ENCODE measurements at places on chromosomes 1 and 21.

- DNase-seq: no peak
Observed at GRCh38 chr1:113861641-113862040, 9.9 kb downstream of the PTPN22 start.

DNA sequence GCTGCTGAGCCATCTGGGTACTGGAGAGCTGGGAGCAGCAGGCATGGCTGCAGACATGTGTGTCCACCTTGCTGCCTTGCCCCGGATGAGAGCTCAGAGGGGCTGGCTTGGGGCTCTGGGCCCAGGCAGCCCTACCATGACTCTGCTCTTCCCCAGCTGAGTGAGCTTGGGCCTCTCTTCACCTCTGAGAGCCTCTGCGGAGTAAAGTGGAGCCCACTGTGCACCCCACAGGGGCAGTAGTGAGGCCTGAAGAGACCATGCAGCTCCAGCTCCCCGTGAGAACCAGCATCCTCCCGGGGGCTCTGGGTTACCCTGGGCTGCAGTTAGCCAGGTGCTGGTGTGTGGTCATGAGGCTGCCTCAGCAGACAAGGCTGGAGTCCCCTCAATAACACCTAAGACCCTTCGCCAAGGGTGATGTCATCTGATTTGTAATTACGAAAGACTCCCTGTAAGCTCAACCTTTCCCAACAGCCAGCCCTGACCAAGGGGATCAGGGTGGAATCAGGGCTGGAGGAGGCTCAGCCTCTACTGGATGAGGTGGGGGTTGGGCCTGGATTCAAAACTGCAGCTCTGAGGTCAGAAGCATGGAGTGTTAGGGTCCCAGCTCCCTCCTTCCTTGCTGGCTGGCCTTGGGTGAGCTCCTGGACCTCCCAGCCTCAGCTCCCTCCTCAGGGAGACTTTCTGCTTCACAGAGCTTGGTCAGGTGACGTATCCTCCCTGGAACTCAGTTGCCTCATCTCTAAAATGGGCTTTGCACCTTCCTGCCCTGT lies 308.0 kb downstream of the MATN1 start:
- DNase-seq: no peak

- DNase-seq: no peak
Observed at GRCh38 chr1:28236656-28237322, 865 bp downstream of the ATP5IF1 start.

- no peak for DNase-seq
Observed at GRCh38 chr1:81437213-81437612, 363.5 kb upstream of the ADGRL2 start.

- no peak for DNase-seq
Observed at GRCh38 chr1:209260136-209260535, 323.4 kb upstream of the CAMK1G start.

DNA sequence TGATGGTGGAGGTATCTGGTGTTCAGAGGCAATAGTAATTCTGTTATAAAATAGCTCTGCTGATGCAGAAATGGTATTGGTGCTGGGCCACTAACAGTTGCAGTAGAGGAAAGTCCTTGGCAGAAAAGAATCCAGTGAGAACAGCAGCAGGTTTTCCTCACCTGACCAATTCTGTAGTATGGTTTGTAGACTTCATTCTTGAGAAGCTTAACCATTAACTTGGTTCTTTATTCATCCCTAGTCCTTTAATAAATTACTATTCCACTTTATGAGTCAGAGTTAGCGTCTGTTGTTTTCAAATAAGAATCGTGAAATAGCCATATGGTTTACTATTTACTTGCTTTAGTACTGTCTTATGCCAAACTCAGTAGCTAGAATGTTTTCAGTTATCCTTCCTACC lies 128.5 kb upstream of the SERTAD4 start:
- DNase-seq: no peak

- DNase-seq: no peak
Observed at GRCh38 chr1:20648438-20648837, 12.7 kb downstream of the DDOST start.

DNA sequence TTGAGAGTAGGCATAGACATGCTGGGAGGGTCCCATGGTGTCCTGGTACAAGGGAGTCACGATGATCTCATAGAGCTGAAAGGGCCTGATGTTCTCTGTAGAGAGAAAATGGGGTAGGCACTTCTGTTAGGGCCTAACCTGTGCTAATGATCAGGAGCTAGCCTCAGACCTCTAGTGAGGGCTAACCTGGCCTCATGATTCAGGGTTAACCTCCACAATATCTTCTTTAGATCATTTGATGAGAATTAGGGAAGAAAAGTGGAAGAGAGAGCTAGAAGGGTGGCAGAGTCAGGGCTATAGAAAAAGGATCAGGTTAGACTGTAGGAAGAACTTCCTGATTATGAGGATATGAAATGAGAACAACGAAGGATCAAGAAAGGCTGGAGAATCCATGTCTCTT lies 5.0 kb upstream of the MRPS15 start:
- no peak for DNase-seq

DNA sequence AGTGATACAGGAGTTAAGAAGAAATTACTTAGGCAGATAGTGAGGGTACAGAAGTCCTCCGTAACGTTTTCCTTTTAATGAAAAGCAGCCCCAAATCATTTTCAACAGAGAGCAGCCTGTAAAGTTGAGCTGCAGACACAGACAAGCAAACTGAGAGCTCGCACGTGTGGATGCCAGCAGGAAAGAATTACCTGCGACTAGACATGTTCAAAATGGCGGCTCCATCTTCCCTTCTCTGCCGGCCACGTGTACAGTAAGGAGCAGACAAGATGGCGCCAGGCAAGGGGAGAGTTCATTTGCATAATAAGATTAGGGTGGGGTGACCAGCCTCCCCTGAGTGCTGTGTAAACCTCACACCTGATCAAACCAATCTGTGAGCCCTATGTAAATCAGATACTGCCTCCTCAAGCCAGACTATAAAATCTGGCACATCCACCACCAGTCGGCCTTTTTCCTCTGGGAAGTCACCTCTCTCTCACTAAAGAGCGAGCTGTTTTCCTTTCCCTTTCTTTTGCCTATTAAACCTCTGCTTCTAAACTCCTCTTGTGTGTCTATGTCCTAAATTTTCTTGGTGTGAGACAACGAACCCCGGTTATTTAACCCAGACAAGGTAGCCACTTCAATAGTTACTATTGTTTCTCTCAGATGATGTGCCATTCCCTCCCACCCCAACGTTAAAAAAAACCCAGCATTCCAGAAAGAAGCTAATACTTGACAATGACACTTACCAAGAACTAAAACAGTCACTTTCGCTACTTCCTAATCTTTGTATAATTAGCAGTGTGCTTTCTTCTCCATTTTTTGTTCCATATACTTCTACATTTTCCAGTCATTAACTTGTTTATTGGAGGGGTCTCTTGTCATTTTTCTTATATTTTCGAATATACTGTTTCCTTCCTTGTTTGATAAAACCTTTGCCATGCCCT lies 27.4 kb downstream of the DUSP10 start:
- no peak for DNase-seq

DNA sequence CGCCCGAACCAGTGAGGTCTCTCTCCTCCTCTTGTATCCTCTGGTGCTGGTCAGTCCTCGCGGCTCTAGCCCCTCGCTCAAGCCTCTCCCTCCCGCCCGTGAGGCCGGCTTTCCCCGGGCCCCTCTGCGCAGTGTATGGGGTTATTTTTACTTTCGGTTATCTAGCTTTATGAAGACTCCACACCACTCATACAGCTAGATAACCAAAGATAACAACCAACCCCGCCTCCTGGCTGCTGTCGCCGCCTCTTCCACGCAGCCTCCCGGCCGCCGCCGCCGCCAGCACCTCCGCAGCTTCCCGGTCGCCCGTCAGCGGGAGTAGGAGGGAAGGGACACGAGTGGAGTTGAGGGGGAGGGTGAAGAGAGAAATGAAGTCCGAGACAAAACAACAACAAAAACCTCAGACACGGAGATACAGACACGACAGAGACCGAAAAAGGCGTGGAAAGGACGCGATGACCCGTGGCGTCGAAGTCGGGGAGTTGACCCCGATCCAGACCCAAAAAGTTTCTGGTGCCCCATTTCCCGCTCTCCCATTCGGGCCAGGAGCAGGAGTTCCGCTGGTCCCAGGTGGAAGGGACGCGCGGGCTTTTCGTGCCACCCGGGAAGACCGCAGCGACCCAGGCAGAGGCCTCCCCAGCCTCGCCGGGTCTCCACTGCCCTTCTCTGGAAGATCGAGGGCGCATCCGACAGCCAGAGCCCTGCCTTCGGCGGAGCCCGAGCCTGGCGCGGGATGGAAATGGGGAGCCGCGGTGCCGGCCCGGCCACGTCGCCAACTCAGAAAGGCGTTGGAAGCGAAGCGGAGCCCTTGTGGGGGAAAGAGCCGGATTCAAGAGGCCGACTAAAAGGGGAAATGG lies 51.4 kb downstream of the RHBG start:
- no peak for DNase-seq

DNA sequence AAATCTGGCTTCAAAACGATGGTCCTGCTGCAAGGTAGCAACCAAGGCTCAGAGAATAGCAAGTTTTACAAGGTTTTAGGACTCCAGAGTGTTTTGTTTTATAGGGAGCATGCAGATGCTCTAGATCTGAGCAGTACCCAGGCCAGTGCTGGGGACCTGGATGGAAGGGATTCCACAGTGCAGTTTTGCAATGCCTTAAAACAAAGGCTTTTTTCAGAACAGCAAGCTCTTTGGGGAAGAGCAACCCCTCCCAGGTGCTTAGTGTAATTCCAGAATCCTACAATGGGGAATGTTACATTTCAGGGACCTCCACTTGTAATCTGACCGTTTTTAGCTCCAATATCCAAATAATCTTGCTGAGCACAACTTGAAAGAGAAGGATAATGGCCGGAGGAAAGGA lies 6.7 kb downstream of the ROR1 start:
- DNase-seq: no peak

- DNase-seq: no peak
Observed at GRCh38 chr1:245169376-245169775, 14.6 kb downstream of the KIF26B start.

GRCh38 chr1:217522277-217522676 lies 108.6 kb downstream of the GPATCH2 start:
- DNase-seq: no peak

DNA sequence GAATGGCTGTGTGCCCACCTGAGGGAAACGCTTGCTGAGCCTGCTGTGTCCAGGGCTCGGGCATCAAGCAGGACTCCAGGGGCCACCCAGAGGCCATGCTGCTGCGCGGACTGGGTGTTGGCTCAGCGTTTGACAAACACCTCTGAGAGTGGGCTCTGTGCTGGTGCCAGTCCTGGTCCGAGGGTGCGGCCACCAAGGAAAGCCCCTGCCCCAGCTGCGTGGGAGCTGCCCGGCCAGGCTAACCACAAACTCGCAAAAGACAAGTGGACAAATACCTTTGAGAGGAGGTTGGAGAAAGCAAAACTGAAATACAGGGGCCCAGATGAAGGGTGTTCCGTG lies 65.6 kb upstream of the TTC34 start:
- no peak for DNase-seq

DNA sequence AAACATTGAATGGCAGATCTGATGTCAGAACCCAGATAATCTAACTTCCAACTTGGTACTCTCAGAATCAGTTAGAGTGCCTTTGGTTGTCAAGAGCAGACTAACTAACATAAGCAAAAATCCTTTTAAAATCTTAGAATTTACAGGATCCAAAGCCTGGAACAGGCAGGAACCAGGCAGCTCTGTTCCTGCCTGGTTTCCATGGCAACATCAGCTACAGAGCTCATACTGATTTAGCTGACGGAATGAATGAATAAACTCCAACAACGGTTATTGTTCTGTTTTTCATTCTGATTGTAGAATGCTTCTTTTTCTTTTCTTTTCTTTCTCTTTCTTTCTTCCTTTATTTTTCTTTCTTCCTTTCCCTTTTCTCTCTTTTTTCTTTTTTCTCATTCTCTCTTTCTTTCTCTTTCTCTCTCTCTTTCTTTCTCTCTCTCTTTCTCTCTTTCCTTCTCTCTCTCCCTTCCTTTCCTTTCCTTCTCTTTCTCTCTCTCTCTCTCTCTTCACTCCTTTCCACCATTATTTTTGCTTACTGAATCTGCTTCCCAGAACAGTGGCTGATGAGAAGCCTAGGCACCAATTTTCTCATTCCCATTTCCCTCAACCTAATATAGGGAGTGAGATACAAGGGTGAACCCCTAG lies 121.6 kb downstream of the RGS7 start:
- no peak for DNase-seq

GRCh38 chr1:35120458-35121133 lies 41.4 kb downstream of the ZMYM1 start:
- no peak for DNase-seq

- DNase-seq: no peak
Observed at GRCh38 chr1:46001081-46001785, 131.2 kb downstream of the PIK3R3 start.

GRCh38 chr1:28835237-28835650 lies 23.3 kb downstream of the OPRD1 start:
- no peak for DNase-seq
